ENCODE measurements at places on chromosomes 1 and 21. TPM values are rescaled to one million over a fixed set of nuclear protein-coding genes. Genes with fewer than 3 reads are reported as not detected.

Gene ALDH9A1
- total RNA-seq: 229 TPM

Gene C8A
- not detected for total RNA-seq

Gene MCOLN3
- 2.5 TPM for total RNA-seq

Gene PEAR1
- 2.6 TPM for total RNA-seq

Gene CELA2B
- total RNA-seq: not detected

Gene GPR52
- total RNA-seq: 0.66 TPM

Gene HLX
- total RNA-seq: 25.2 TPM

Gene F3
- total RNA-seq: 50.8 TPM

Gene SLC9C2
- total RNA-seq: not detected

Gene UROD
- total RNA-seq: 158 TPM

Gene USP25
- 65.7 TPM for total RNA-seq

Gene RGS4
- 36.5 TPM for total RNA-seq

Gene SLC35F3
- total RNA-seq: not detected

Gene SLAMF7
- total RNA-seq: not detected

Gene TAS1R3
- 0.26 TPM for total RNA-seq

Gene HPCA
- total RNA-seq: not detected

Gene LRIG2
- 10.3 TPM for total RNA-seq

Gene CYP2J2
- 0.17 TPM for total RNA-seq

Gene NBPF11
- total RNA-seq: 6.9 TPM

Gene SLC30A10
- total RNA-seq: not detected
